ENCODE measurements at places on chromosomes 3 and 15.

- DNase-seq: peak; percentile 43
These were observed 654 bp downstream of the RUBCN start for GRCh38 chr3:197736010-197736490.

GRCh38 chr15:75712668-75713337 lies at the start of gene CSPG4:
TSS of gene CSPG4 (minus strand) at chr15:75712848. CDS start at chr15:75712755, 93 bp downstream.
- peak; percentile 90 for DNase-seq

- no peak for DNase-seq
These were observed 59.9 kb downstream of the LIPC start for GRCh38 chr15:58491499-58492202.

- no peak for DNase-seq
These were observed 158.4 kb downstream of the LIPC start for GRCh38 chr15:58590236-58590635.

GRCh38 chr15:100521907-100522306 lies 6.8 kb downstream of the CERS3 start:
- no peak for DNase-seq

DNA sequence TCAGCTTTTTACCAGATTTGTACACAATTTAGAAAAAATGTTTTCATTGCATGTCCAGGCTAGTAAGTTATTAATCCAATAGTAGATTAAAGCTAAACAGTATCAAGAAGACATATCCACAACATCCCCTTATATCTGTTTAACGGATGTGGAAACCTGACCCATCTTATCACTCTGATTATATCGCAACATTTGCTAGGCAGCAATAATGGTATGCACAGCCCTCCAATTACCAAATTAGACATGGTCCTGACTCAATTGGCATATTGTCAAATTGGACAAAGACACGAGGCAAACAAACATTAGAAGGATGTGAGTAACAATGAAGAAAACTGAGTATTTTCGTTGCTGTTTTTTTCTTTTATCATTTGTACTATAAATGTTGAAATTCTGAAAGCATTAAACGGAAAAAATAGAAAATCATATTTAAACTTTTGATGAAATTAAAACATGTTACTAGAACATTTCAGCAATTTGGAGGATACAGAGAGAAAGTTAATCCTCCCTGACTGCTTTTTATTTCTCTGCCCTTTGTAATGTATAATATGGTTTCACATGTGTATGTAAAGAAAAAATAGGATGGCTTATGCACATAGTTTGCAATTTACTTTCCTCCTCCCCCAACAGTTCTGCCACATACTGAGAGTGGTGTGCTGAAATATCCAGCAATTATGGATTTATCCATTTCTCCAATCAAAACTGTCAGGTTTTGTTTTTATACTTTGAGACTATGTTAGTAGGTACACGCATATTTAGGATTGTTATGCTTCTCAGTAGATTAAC lies 633.7 kb downstream of the ZIC1 start:
- DNase-seq: no peak

DNA sequence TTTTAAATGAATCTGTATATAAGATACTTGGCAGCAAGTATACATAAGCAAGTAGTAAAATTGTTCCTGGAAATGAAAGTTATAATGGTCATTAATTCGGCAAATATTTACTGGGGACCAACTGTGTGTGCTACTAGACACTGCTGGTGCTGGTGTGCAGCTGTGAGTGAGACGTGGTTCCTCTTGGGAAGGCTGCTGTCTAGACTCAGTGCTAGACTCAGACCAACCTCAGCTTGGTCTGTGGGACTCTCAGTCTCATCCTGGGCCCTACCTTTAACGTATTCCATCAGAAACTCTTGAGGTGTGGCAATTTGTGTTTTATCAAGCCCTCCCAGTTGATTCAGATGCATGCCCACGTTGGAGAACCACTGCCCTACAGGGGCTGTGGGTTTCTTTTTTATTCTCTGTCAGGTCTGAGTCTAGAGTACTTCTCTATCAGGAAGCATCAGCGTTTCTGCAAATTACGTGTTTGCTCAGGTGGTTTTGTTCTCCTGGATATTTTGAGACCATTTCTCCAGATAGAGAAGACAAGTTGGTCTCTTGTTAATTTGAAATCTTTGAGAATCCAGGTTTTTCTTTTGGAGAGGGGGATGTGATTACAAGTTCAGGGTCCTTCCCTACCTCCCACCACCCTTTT lies 6.8 kb downstream of the TLNRD1 start:
- DNase-seq: no peak

DNA sequence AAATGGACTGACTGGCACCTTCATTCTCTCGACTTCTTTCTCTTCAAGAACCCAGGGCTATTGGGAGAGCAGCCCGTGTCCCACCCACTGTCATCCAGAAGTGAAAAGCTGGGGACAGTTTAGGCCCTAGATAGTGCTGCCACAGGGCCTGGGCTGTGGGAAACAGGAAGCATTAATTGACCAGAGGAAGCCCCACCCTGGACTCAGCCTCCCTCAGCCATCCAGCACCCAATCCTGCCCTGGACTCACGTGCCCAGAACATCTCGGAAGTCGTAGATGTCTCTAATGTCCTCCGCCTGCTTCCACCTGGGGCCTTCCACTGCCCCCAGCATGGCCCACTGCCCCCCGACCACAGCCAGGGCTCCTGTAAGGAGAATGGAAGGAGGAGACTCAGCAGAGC lies 2.3 kb downstream of the CAMK1 start:
- DNase-seq: no peak

DNA sequence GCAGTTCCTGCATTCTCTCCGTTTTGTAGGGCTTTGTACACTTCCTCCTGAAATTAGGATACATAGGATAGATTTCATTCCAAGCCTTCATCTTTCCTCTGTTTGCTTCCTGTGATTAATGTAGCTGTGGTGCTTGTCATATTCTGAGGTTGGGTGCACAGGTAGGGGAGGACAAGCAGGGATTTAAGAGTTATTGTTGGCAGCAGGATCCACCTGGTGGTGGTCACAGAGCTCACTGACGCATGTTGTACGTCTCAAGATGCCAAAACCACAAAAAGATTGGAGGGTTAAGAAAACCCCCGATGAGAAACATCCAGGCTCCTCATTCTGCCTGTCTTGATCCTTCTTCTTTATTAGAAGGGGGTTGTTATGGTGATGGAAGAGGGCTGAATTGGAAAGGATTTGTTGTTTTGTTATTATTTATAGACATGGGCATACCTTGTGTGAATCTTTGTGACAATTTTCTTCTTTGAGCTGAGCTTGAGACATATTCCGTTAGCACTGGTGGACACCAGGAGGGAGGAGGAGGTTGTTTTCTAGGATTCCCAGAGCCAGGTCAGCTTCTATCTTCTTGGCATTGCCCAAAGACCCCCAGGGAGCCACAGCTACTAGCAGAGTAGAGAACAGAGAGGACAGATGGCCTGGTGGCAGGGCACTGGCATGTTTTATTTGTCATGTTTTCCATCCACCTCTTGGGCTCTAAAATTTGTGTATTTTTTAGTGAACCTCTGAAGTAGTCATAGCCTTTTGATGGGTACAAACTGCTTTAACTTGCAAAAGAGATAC lies 57.7 kb upstream of the LARS2 start:
- DNase-seq: no peak

DNA sequence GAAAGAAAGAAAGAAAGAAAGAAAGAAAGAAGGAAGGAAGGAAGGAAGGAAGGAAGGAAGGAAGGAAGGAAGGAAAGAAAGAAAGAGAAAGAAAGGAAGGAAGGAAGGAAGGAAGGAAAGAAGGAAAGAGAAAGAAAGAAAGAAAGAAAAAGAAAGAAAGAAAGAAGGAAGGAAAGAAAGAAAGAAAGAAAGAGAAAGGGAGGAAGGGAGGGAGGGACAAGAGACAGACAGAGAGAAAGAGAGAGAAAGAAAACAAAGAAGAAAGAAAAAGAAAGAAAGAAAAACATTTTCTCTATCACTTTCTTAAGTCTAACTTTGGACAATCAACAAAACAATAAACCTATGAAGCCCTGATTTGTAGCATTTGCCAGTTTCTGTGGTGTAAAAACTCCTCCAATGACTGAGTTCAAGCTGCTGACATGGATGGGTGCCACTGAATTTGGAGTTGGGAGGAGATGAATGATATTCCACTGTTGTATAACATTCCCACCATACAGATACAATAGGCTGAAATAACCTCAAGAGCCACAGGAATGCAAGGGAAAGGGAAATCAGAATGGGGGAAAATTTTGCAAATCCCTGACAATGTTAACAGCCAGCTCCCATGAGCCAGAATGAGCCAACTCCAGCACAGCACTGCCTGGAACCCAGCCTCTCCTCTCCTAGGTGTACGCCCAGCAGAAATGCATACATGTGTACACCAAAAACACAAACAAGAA lies 15.0 kb upstream of the RTP3 start:
- peak; percentile 49 for DNase-seq

- no peak for DNase-seq
These were observed 17.1 kb upstream of the HEG1 start for GRCh38 chr3:125072749-125073389.

All from left hindlimb (tissue), 1 donor.